D721Med (cell line): ENCODE measurements at places on chromosomes 6 and 20.
A peak's percentile ranks its signal among the peaks of the same experiment; 100 is the strongest.

- DNase-seq: no peak
These were observed 6.2 kb downstream of the LINC00237 start for GRCh38 chr20:21099751-21100577.

DNA sequence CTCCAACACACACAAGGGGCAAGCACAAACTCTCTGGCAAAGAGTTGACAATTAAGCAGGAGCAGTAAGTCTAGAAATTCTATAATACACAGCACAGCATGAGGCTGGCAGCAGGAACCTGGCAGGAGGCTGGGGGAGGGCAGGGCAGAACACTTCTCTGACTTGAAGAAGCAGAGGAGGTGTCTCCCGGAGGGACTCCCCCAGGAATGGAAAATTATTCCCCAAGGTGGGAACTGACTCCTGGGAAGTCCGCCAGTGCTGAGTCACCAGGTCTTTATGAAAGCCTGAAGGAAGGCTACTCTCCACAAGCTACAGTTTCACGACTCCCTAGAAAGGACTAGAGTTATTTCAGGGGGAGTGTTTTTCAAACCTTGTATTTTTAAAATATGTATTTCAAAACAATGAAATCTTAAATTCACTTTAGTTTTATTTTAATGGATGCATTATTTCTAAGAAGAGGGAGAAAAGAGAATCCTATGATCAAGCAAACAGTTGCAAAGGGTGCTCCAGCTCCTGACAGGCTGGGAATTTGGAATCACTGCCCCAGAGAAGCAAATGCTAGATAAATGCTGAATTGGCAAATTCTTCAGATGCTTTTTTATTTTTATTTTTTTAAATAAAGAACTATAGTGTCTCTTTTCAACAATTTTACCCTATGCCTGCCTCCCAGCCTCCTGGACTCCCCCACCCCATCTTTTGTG lies 192.8 kb downstream of the LY86 start:
- no peak for DNase-seq

GRCh38 chr6:149969635-149970034 lies 5.9 kb downstream of the ULBP1 start:
- DNase-seq: no peak

- DNase-seq: peak; percentile 34
These were observed at the start of gene KCNQ5 for GRCh38 chr6:72621291-72622093. Gene KCNQ5 (plus strand): TSS chr6:72622064.

GRCh38 chr6:55825402-55826051 lies 49.9 kb downstream of the BMP5 start:
- no peak for DNase-seq

- no peak for DNase-seq
These were observed 60.6 kb downstream of the OTOR start for GRCh38 chr20:16808796-16809195.

DNA sequence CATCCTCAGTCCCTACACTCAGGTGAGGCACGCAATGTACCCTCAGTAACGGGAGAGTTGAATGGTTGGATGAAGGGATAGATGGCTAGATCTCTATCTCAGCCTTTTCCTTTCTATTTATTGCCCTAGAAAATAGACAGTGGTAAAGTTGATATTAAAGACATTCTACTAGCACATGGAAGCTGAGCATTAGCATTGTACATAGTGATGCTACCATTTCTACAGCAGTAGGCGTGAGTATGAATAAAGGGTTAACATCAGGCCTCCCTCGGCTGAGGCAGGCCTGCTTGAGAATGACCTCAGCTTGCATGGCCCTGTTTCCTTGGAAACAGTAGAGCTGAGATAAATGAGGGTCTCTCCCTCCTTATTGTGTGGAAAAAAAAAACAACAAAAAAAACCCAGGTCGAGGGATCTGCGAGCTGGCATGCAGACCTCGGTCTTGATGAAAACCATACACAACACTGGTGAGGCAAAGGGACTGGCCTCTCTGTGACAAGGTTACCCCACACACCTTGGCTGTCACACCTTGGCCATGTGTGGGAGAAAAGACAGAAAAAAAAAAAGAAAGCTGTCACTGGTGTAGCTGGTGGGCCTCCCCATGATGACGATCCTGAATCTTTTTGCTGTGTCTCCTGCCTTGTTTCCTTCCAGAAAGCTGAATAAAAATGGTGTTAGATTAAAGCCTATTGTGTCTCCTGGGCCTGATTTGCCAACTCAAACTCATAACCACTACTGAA lies 160.0 kb downstream of the HACE1 start:
- DNase-seq: no peak

GRCh38 chr6:53813096-53813495 lies 18.3 kb downstream of the LRRC1 start:
- DNase-seq: no peak

- no peak for DNase-seq
These were observed 456.4 kb downstream of the COL12A1 start for GRCh38 chr6:74749211-74750147.

- no peak for DNase-seq
These were observed 6.0 kb upstream of the AVP start for GRCh38 chr20:3090565-3090964.

- DNase-seq: no peak
These were observed 34.3 kb downstream of the UQCC2 start for GRCh38 chr6:33677143-33677660.

GRCh38 chr20:58511861-58512260 lies 3.3 kb downstream of the APCDD1L start:
- no peak for DNase-seq

DNA sequence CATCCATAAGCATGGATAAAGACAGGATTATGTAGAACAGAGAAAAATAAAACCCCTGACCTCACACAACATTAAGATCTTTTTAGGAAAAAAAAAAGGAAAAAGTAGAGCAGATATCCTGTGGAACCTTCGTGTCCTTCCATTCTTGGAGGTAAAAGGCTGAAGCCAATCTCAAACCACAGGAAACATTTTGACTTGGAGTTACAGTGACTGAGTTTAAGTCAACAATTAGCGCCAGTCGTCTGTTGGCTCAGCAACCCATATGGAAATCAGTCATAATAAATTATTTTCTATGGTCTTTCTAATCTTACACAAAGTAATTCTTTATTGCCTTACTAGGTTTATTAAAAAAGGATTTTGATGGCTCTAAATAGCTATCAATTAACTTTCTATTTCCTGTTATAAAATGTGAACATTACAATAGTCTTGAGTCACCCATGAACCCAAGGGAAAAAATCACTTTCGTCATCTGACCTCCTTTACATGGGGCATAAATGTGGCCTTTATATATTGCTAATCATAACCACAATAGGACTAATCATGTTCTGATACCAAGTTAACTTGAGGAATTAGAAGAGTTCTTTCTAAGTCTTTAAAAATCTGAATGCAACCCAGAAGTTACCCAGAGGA lies 592.9 kb downstream of the TFAP2B start:
- DNase-seq: no peak

- no peak for DNase-seq
These were observed 86.8 kb downstream of the PPP1R14C start for GRCh38 chr6:150229436-150230163.

DNA sequence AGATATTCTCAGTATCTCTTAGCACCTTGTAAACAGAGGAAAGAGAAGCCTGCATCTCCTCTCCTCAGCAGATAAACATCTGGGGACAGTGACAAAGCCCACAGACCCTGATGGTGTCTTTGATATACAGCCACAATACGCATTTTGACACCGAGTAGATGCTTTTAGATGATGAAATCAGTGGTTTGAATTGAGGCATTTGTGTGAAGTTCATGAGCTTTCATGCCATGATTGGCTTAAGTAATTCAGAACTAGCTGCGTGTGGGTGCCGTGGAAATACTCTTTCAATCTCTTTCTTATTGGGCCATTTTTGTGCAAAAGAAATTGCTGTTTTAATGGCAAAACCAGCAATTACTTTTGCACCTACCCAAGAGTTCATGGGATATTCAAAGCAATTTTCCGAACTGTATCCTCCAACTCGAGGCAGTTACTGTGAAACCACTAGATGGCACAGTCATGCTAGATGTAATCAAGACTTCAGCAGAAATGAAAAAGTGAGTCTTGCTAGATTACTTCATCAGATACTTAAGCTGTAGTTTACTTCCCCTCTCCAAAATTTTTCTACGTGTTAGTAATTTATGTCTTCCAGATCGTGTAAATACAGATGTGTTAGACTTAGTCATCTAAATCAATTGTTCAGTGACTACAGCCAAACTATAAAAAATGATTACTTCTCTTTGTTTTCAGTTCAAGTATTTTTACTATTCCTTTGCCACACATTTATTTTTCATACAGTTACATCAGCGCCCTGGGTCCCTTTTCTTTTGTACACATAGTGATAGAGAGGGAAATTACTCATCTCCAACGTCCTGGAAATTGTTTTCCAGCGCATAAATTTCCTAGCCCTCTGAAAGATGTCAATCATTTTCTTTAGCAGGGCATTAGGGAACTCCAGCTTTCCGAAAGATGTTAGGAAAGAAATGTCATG lies 49.4 kb downstream of the IYD start:
- DNase-seq: no peak

DNA sequence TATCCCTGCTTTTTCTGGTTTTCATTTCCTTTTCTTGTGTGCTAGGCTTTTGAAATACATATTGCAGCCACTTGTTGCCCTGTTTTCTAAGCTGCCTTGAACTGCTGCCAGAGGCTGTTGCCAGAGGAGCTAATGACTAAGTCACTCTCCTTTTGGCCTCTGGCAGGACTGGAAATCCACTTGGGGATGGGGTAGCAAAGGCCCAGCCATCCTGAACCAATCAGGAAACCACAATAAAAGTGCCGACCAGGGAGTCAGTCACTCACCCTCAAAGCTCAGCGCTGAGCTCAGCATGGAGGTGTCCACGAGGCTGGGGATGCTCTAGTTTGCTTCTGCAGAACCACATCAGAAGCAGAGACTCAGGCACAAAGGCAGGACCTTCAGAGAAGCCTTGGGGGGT lies 813.0 kb downstream of the DHX35 start:
- DNase-seq: no peak

DNA sequence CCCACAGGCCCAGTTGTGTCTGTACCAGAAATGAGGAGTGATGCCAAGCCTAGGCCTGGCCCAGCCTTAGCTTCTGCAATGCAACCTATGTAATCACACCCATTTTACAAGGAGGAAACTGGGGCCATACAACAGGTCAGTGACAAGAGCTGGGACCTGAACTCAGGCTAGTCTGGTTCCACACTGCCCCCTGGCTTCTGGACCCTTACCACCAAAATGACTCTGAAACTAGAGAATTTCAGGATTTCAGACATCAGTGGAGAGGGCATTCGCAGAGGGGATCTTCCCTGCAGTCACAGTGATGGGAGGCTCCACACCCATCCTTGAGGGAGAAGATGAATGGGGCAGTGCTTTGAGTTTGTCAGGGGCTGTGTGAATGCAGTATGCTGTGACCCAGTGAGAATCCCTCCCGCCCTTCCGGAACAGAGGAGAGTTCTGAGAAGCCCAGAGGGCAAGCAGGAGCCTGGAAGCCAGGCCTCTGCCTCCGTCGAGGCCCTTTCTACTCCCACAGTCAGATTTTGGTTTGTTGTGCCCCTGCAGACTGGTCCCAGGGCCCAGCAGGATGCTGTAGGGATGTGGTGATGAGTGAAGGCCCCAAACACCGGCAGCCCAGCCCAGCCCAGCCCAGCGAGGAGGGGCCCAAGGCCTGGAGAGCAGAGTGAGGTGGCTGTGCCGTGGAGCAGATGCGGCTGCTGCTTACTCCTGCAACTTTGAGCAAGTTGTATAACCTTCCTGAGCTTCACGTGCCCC lies 48.1 kb upstream of the MYL9 start:
- DNase-seq: no peak

DNA sequence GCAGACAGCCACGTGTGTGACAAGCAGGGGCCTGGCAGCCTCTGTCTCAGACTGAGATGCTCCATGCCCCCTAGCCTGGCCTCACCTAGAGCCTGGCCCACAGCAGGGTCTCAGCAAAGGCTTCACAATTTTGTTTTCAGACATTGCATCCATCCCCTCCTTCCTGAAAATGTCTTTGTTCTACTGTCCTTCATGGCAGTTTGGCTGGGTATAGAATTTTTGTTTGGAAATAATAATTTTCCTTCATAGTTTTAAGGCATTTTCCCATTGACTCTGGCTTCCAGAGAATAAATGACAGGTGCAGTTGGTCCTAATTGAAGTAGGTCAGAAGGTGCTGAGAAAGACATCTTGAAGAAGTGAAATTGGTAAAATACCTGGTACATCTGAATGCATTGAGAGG lies 216.2 kb downstream of the EYA2 start:
- DNase-seq: no peak

GRCh38 chr6:4420160-4420865 lies 284.9 kb upstream of the ECI2 start:
- DNase-seq: no peak

GRCh38 chr6:33671744-33672072 lies 39.8 kb downstream of the UQCC2 start:
- no peak for DNase-seq

- no peak for DNase-seq
These were observed 347.9 kb downstream of the RFPL4B start for GRCh38 chr6:112695001-112695400.

DNA sequence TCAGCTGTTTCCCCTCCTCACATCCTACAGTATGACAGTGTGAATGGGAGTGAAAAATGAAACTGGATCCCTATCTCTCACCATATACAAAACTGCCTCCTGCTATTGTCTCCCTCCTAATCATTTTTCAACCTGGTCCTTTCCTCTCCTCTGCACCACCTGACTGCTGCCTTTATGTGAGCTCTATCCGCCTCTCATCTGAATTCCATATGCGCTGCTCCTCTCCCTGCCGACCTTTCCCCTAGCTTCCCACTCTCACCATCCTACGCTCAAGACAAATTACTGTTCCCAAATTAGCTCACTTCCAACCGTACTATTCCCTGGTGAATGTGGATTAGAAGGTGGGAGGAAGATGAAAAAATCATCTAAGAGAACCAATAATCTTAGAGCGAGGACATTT lies 148.4 kb upstream of the FBXL4 start:
- no peak for DNase-seq

DNA sequence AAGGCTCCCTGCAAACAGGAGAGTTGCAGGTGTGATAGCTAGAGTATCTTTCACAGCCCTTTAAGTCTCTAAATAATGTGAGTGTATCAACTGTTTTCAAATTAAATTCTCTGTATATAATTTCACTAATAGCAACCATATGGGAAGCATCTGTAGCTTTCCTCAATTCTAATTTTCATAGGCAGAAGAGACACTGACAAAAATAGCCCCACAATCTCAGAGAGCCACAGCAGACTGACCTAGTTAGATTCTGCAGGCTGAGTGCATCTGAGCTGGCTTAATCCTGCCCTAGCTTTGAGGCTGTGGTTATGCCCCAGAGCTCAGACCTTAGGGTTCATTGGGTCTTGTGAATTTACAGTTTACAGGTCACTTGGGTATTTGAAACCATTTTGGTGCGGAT lies 63.9 kb downstream of the MAP7 start:
- peak; percentile 31 for DNase-seq
